Posterior vena cava (tissue), 2 donors: ENCODE measurements at places on chromosomes 11 and 22.

DNA sequence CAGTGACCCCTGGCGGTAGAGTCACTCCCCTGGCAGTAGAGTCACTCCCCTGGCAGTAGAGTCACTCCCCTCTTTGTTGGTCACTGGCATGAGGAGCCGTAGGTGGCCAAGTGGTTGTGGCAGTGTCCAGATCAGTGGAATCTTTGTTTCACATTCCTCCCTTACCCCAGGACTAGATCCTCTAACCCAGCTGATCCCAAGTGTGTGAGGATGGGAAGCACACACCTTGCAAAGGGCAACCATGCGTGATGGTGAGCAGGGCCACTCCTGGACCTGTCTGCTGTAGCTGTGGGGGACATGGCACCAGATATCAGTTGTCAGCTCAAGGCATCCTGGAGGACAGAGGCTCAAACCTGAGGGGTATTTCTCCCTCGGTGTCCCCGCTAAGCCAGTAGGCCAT, 37.8 kb downstream of the OSBP2 start:
- no peak for DNase-seq

GRCh38 chr22:37416827-37417226, 10.5 kb downstream of the ELFN2 start:
- no peak for DNase-seq

- DNase-seq, result peak; percentile 62
These were observed 15.9 kb downstream of the PRG3 start for GRCh38 chr11:57364851-57365660.

DNA sequence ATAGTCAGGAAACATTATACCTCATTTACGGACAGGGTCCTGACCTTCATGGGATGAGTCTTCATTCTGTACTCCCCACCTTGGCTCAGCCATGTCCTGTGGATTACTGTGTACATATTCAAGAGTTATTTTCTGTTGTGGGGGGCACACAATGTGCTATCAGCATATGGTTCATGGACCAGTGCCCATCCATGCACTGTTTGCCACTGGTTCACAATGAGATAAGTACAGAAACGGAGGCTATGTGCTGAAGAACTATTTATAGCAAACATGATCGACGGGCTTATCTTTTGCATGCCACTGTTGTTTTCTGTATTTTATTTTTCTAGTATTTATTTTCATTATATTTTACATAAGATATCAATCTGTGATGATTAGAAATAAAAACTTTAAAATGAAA, 56.4 kb upstream of the CCDC89 start:
- DNase-seq, result no peak

- DNase-seq, result no peak
These were observed 125.3 kb downstream of the MPPED1 start for GRCh38 chr22:43537019-43537585.

DNA sequence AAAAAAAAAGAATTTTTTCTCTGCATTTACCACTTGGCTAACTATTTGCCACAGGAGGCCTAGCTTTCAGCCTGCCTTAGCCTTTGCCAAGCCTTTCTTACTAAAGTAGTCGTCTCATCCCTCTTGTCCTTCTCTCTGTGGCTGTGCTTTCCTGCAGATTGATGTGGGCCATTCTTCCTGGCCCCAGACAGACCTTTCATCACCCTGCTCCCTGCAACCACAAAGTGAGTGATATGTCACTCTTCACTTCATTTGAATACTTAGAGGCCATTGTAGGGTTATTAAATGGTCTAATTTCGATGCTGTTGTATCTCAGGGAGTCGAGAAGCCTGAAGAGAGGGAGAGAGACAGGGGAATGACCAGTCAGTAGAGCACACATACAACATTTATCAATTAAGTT, 37.6 kb downstream of the ART5 start:
- DNase-seq, result no peak

- DNase-seq, result peak; percentile 75
These were observed 15.8 kb upstream of the OMP start for GRCh38 chr11:77086521-77087472.

DNA sequence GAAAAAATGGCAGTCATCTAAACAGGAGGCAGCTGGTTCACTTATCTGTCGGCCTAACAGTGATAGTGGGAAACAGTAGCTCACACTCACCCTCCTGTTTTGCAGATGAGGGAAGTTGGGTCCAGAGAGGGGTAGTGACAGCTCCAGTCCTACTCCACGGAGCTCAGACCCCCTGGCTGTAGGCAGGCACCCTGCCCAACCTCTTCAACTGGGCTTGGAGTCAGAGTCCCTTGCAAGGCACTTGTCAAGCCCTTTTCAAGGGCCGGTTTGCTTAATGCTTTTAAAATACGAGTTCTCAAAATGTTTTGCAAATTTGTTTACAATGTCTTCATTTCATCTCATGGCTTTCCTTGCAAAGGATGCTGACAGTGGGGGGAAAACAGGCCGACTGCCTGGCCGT, 75.1 kb downstream of the BMAL1 start:
- DNase-seq, result no peak

DNA sequence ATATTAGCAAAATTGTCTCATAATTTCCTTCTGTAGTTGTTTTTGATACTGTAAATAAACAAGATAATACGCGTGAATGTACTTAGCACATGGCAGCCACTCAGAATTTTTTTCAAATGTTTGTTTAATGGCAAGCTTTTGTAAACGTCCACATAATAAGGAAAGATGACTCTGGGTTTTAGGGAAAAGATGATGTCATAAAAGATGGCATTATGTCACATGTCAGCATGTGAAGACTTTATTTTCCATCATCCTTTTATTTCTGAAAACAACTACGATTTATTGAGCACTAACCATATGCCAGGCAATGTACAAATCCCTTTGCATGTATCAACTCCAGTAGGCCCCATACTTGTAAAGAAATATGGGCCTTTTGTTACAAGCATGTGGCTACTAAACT, 139.9 kb downstream of the C11orf91 start:
- DNase-seq, result no peak

DNA sequence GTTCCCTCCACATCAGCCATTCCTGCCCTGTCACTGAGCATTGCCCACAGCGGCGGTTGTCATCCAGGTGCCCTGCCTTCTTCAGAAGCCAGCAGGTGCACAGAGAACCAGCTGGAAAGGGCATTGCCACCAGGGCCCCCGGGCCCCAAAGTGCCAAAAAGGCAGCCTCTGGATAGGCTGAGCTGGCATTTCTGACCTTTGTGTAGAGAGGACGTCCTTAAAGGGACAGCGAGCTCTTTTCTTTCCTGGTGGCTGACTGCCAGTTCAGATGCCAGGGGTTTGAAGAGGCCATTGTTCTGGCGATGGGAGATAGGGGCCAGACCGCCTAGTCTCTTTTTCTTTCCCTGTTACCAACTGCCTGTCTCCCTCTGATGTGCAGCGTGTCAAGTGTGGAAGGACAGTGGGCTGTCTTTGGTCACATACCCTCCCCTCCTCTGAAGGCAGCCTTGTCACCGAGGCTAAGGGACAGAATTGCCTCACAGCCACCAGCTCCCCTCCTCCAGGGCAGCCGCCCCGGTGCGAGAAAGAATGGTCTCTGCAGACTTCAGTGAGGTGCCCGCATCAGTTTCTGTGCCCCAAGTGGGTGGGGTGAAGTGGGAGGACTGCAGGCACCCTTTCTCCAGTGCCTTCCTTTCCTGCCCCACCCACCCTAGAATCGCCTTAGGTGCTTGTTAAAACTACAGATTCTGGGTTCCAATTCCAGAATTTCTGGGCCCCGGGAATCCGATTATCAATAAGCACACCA, 109.6 kb downstream of the SCN3B start:
- no peak for DNase-seq

- DNase-seq, result no peak
These were observed 349.5 kb downstream of the DLG2 start for GRCh38 chr11:85277693-85278092.

DNA sequence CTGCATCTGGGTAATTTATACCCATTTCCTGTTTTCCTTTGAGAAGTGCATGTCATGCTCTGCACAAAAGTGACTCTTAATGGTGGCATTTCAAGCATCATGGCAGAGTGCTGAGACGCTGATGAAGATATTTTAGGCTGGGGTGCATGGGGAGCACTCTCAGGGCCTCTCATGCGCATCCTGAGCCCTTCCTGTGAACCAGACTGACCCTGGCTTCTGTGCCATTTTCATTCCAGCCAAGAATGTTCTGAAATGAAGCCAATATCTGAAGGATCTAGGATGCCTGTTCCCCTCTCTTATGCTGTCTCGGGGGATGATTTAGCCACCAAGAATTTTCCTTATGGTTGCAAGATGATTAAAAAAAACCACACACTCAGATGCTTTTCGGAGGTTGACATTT, 61.5 kb downstream of the MIAT start:
- no peak for DNase-seq

GRCh38 chr22:23688571-23688970, 2.2 kb upstream of the RGL4 start:
- peak; percentile 54 for DNase-seq

GRCh38 chr11:110566577-110566976, 136.8 kb downstream of the FDX1 start:
- no peak for DNase-seq

- DNase-seq, result no peak
These were observed 73.5 kb upstream of the THY1 start for GRCh38 chr11:119496469-119496868.

DNA sequence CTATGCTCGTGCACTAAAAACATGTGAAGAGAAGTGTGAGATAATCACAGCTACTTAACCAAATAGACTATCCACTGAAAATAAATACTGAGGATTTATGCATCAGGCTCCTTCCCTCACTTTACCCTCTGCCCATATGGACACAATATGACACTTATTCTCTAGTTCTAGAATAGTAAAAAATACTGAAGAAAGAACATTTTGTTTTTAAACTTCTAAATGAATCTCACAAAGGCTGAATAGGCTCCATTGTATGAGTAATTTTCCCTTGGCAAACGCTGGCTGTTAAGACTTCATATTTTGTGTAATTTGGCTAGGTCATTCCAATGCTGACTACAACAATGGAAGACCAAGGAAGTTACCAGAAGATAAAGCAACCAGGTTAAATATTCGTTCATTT, 9.9 kb downstream of the HPS5 start:
- no peak for DNase-seq

DNA sequence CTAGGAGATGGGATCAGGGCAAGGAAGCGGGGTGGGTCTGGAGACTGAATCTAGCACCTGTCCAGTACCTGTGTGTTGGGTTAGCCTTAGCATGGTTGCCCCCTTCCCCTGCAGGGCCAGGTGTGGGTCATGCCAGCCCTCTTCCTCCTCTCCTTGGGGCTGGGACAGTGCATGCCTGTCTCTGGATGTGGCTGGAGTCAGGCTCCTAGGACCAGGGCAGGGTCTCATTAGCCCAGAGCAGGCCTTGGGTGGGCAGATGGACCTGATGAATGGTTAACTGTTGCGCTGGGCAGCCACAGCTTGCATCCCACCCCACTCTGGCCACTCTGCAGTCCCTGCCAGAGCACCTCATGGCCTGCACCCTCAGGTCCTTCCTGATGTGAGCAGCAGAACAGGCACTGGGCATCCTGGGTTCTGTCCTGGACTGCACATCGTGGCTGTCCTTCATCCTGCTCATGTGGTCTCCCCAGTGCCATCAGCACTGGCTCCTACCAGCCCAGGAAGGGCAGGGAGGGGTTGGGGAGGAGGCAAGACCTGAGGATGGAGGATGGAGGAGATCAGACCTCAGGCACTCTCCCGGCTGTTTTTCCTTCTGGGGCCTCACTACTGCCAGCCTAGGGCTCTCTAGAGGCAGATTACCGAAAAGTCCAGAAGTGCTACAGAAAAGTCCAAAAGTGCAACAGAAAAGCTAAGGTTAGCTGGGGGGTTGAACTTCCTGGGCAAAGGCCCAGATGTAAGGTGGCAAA, 12.8 kb upstream of the CHRM1 start:
- peak; percentile 70 for DNase-seq

GRCh38 chr11:3217818-3218482, 663 bp downstream of the MRGPRG start:
- peak; percentile 82 for DNase-seq

GRCh38 chr11:123137431-123138224, 57.4 kb downstream of the CLMP start:
- peak; percentile 95 for DNase-seq

- no peak for DNase-seq
These were observed 5.1 kb upstream of the RPS6KA4 start for GRCh38 chr11:64353715-64354506.

GRCh38 chr11:8789864-8790263, 107.3 kb downstream of the RPL27A start:
- DNase-seq, result no peak

GRCh38 chr22:39388261-39389011, 11.1 kb upstream of the TAB1 start:
- DNase-seq, result peak; percentile 88

- DNase-seq, result no peak
These were observed 11.5 kb downstream of the CLMP start for GRCh38 chr11:123183391-123184099.

DNA sequence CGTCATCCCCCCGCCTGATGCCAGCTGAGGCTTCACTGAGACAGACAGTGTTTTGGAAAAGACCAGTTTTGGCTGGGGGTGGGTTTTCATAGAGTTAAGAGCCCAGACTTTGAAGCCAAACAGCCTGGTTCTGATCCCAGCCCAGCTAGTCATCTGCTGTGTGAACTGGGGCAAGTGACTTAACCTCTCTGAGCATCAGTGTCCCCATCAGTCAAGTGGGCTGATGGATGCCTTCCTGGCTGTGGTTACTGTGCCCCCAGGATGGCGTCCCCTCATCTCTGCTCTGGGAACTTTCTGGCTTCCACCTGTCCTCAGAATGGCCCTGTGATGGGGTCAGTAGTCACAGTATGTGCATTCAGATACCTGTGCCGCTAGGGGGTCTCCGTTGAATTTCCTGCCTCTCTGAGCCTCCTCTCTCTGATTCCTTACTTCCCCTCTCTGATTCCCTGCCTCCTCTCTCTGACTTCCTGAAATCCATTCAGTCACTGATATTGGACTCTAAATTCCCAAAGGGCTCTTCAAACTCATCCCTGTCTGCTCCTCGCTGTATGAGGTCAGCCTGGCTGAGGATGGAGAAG, 2.4 kb downstream of the RASD2 start:
- no peak for DNase-seq

DNA sequence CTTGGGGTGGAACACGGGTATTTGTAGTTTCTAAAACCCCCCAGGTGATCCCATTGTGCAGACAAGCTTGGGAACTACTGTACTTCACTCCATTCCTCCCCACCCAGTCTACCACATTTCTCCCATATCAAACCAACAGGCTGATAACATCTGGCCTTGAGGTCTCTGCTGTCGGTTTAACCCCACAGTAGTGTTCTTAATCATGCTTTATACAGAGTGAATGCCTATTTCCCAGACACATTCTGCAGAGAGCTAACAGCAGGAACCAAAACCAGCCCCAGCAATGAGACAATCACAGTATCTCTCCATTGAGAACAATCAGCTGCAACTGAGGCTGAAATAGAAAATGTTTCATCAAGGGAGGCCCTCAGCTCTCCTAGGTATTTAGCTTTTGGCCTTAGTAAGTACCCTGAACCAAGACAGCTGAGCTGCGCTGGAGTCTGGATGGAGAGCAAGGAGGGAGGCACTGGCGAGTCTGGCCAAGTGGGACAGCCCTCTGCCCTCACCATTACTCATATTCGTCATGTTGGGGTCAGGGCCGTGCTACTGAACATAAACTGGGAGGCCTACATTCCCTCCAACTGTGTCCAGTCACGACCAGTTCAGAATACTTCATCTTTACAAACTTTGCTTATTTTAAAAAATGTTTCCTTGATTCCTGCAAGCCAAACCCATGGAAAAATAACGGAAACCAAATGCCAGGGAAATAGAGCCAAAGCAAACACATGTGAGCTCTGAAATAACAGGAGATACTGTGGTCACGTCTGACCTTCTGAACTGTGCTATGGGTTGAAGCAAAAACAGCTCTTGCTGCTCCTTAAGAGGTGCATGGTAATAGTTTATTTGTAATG, 81.0 kb downstream of the CCDC34 start:
- DNase-seq, result no peak

GRCh38 chr11:86698639-86699038, 26.2 kb upstream of the ME3 start:
- DNase-seq, result no peak
